ENCODE measurements at places on chromosomes 7 and 10.

- no peak for DNase-seq
These were observed 55.0 kb downstream of the GNAI1 start for GRCh38 chr7:80189638-80190037.

DNA sequence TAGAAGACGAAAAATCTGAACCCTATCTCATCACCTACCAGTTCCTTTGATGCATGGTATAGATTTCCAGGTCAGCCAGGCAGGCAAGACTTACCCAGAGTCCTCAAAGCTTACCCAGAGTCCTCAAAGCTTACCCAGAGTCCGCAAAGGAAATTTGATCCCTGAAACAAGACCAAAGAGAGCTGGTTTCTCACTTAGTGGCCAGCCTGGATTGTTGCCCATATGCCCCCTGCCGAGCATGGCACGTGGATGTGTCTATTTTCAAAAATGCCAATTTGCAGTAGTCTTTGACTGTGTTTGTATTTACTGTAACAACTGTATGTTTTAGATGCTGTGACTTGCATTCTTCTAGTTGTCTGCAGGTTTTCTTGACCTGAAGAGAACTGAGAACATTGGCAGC, 120.2 kb upstream of the STARD3NL start:
- no peak for DNase-seq

DNA sequence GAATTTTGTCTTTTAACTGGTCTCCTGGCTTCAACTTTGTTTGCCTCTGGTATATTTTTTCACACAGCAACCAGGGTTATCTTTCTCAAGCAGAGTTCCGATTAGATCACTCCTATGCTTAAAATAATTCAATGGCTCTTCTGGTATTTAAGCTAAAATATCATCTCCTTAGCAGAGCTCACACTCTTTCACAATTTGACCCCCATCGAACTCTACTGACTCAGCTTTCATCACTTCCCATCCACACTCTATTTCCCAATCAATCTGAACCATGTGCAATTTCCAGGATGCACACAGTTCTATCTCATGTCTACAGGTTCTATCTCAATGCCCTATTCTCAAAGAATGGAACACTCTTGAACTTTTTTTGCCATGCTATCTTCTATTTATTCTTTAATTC, 809.5 kb downstream of the GRID1 start:
- DNase-seq = no peak

- DNase-seq = no peak
These were observed 52.9 kb downstream of the ZNF22 start for GRCh38 chr10:45053569-45054100.

DNA sequence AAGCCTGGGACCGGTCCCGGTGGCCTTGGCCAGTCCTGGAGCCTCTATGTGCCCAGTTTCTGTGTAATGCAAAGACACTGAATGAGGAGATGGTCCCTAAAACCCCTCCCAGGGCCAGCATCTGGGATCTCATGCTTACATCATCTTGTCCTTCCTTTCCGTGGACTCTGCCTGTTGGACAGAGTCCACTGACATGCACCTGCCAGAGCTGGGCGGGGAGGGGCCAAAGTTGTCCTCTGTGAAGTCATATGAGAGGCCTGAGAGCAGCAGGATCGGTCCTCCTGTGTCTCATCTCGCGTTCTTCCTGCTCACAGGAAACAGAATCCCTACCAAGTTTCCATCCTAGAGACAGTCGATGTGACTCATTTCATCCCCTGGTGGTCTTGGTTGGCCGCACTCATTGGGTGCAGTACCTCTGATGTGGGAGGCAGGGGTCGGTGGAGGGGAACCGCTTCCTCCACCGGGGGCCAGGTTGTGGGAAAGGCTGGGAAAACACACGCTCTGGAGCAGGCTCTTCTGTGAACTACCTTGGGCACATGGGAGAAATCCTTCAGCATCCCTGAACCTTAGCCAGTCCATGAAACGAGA, 389.6 kb upstream of the PODXL start:
- DNase-seq = no peak

- DNase-seq = no peak
These were observed 1.4 kb downstream of the BCCIP start for GRCh38 chr10:125824736-125825135.

DNA sequence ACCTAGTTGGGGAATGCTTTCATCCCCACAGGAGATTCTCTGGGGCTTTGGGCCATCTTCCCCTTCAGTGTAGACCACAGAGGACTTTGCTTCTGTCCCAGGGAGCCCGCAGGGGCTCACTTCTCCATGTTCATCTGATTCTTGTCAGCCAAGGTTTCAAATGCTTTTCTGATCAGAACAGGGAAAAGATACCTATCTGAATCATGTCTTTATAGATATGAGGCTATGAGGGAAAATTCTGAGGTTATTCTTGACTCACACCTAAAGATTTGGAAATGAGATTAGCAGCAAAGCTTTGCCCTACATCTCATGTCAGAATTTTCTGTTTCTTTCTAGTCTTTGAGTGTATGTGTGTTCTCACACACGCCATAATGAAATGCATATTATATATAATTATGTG, 53.3 kb downstream of the FIGNL1 start:
- DNase-seq = no peak

DNA sequence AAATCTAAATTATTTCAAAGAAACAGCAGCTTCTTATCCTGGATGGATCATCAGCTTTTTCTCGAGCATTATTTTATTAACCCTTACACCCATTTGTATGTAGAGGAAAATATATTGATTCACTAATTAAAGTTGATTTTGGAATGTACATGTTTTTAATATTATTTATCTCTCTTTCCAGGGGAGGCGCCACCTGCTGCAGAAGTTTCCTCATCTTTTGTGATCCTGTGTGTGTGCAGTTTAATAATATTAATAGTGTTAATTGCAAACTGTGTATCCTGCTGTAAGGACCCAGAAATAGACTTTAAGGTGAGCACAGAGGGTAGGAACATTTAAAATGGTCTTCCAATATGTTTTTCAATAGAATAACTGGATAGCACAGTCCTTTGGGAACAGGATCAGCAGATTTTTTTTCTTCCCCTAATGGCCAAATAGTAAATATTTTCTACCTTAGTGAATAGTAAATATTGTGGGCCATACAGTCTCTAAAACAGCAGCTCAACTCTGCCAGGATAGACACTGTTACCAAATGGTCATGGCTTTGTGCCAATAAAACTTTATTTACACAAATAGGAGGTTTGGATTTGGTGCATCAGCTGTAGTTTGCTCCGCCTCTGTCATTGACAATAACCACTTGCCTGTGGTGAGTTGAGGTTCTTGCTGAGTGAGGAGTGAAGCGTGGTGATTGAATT, 30.6 kb downstream of the LMTK2 start:
- DNase-seq = no peak

DNA sequence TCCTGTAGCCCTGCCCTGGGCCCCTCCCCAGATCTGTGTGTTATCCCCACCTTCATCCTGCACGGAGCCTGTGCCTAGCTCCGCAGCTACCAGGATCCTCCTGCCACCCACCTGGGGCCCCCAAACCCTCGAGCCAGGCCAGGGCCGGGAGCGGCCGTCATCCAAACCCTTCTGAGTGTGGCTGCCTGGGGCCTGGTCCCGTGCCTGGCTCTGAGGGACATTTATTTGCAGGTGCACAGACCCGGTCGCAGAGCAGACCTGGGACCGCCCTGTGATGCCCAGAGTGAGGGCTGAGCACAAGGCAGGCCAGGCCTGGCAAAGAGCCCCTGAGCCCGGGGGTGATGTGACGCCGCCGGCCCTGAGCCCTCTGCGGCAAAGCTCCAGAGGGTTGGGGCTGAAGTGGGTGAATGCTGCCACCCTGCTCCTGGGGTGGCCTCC, 27.4 kb upstream of the INPP5A start:
- no peak for DNase-seq

Measured in stomach (tissue), 19 donors.